Activated CD4-positive, alpha-beta T cell treated with anti-CD3 and anti-CD28 coated beads, Interleukin-2, Interleukin-6, amounts not matched to agents 100 ng/mL and 50 ng/mL, durations not matched to agents 16 hours and 8 hours (primary cell): ENCODE measurements at places on chromosomes 16 and 17.
A peak's percentile ranks its signal among the peaks of the same experiment; 100 is the strongest.

- no peak for DNase-seq
These were observed 190.6 kb downstream of the CYLD start for GRCh38 chr16:50932348-50932935.

DNA sequence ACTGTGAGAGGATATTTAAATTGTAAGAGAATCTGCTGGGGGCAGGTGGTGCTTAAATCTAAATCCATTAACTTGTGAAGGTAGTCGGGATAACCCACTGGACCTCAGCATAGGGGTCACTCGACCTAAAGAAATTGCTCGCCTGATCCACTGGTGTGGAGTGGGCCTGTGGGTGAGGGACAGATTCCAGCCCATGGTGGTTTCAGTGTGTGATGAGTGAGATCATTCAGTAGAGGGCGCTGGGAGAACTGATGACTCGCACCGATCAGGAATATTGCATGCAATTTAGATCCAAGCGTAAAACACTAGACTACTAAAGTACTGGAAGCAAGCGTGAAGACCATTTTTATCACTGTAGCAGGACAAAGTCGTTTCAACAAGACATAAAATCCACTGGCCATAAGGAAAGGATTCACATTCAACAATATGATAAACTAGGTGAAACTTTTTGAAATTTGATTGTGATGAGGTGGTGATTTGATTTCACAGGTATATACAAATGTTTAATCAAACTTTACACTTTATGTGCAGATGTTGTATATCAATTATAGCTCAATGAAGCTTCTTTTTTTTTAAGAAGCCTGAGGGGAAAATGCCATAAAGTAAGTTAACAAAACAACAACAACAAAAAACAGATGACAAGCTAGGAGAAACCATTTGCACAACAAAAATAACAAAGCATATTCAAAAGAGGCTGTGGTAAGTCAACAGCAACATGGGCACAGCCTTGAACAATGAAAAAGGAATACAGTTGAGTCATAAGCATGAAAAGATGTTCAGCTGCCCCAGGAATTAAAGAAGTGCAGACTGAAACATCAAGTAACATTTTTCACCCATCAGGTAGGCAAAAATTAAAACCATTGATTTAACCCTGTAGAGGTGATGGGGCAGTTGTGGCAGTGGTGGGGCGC, 7.5 kb upstream of the TMEM170A start:
- peak; percentile 56 for DNase-seq

- DNase-seq = no peak
These were observed 642 bp downstream of the MT1F start for GRCh38 chr16:56658327-56658875.

DNA sequence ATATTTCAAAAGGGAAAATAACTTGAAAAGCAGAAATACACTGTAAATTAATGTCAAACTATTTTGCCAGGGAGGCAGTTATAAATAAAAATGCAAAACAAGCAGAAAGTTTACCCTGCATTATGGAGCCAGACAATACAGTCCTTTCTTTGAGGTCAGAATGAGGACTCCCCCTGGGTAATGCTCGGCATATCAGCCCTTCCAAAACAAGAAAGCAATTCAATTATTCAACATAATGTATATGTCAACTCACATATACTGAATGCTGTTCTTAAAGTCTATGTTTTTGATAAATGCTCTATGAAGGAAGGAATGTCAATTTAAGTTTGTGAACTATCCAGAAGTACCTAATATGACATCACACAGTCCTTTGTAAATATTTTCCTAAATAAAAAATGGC, 72.4 kb downstream of the TTC19 start:
- no peak for DNase-seq

GRCh38 chr17:75447951-75448856, 8.2 kb upstream of the TMEM94 start:
- DNase-seq = no peak

- DNase-seq = no peak
These were observed 128.0 kb upstream of the PLCG2 start for GRCh38 chr16:81650982-81651562.

- no peak for DNase-seq
These were observed 13.8 kb upstream of the AATK start for GRCh38 chr17:81179861-81180260.

DNA sequence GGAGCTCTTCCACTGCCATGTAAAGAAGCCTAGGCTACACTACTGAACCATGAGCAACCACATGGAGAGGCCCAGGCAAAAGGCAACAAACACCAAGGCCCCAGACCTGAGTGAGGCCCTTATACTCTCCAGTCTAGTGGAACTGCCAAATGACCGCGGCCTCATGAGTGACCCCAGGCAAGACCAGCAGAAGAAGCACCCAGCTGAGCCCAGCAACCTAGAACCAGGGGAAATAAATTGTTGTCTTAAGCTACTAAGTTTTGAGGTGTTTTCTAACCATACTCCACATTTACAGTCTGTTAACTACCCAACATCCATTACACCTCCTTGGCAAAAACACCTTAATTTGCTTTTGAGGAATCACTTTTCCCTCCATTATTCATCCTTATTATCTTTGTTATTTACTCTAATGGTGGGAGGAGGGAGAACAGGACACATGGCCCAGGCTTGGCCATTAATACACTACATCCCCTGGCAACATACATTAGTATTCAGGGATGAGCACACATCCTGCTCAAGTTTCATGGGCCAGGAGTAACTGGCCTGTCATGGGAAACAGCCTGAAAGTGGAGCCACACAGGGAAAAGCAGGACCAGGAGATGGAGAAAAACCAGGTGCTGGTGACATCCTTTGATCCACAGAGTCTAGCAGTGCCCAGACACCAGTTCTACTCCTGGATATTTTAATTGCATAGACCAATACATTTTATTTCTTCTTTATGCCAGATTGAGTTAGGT, 26.2 kb downstream of the SLC39A11 start:
- DNase-seq = no peak

DNA sequence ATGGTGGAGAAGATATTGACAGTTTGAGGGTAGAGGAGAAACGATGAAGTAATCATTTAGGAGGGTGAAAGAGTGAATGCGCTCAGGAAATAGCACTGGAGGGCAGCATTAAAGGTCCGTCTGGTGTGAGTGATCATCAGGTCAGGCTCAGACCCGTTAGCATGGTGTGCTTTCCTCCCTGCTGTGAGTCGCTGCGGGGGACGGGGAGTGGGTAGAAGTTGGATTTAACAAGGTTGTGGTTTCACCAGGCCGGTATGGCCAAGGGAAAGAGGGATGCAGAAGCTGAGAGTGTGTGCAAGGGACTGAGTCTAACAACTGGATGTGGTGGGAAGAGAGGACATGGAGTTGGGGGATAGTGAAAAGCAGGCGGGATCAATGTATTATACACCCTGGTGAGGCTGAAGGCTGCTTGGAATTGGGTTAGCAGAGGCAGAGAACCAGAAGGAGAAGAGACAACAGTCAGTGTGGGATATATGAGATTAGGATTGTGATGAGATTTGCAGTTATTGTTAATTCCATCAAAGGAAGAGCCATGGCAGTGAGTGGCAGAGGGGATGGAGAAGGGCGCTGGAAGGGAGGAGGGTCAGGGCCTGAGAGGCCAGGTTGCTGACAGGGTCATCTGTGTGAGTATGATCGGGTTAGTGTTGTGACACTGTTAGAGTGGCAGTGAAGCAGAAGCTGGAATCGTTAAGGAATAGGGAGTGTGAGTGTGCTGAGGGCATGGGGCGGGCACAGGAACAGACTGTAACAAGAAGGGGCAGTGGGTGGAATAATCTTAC, 59.0 kb upstream of the TBX2 start:
- no peak for DNase-seq

- no peak for DNase-seq
These were observed 65.1 kb upstream of the TNRC6C start for GRCh38 chr17:77893144-77894044.
